ENCODE measurements at places on chromosomes 2 and 18. TPM values are rescaled to one million over a fixed set of nuclear protein-coding genes. Genes with fewer than 3 reads are reported as not detected.

DNA sequence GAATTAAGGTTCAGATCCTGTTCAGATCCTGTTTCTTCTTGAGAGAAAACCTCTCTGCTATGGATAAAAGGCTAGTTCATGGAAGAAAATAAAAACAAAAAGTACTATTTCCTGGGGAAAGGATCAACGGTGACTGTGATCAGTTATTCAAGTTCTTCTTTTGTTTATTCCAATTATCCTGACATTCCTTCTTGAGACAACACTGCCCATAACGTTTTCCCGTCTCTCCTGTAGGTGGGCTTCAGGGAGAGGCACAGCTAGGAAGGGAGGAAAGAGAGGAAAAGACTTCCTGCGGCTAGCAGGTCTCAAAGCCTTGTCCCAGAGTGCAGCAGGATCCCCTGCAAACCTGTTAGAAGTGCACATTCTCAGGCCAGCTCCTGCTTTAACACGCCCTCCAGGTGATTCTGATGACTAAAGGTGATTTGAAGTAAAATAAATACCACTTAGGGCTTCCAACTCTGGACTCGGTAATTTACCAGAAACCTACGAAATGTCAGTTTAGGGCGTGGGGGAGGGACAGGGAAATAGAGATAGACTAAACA lies 4.5 kb upstream of the FHL2 start:
- H3K27me3 ChIP-seq: peaks cover 19% of the 10 kb centered on the region
- H3K4me3 ChIP-seq: no peak overlapping the region
- no peaks in the 10 kb centered on the region for H3K4me1 ChIP-seq
- no peak for DNase-seq

- no peaks in the 10 kb centered on the region for H3K27me3 ChIP-seq
- H3K4me1 ChIP-seq: peaks cover 42% of the 10 kb centered on the region
- DNase-seq: no peak
These were observed 19.4 kb downstream of the TEX44 start for GRCh38 chr2:231612109-231612455.

DNA sequence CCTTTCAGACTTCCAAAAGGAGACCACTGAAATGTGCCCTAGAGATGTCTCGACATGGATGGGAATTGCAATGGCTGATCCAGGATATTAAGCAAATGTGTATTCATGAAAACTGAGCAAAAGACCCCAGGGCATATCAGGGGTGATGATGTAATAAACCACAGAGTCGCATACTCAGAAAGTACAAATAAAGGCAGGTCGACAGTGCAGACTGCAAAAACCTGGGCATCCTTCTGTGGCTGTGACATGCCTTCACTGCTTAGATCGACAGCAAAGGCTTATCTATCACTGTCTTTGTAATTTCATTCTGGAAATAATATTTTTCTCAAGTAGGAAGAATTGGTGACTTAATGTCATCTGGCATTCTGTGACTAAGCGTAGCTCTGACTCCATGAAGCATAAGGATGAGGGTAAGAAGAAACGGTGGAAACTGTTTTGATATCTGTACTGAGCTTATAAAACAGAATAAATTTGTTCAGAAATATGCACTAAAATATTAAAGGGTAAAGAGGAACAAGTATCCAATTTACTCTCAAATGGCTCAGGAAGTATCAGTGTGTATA lies 115.6 kb upstream of the NRP2 start:
- no peaks in the 10 kb centered on the region for H3K27me3 ChIP-seq
- no peaks in the 10 kb centered on the region for H3K4me1 ChIP-seq
- no peak overlapping the region for H3K4me3 ChIP-seq
- H3K36me3 ChIP-seq: no peaks in the 10 kb centered on the region
- no peak for DNase-seq
- no peak overlapping the region for H3K27ac ChIP-seq

- no peak overlapping the region for H3K27ac ChIP-seq
- H3K4me3 ChIP-seq: no peak overlapping the region
- peaks cover 61% of the 10 kb centered on the region for H3K36me3 ChIP-seq
- H3K27me3 ChIP-seq: no peaks in the 10 kb centered on the region
- no peak for DNase-seq
These were observed 18.0 kb downstream of the RMC1 start for GRCh38 chr18:23521271-23521670.

DNA sequence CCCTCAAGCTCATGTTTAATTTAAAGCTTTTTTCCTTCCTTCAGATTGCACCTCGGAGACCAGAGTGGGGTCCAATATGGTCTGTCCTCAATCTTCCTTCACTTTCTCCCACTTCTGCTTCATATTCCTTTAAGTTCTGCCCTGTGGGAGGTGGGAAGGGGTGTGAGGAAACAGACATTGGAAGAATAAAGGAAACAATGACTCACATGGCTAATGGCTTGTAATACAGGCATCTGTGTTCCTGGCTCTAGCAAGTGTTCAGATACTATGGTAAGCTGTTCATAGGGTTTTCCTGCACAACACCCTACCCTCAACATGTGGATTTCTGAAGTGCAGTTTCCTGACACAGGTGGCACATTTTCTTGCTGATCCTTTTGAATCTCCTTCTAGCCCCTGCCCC lies 209.5 kb downstream of the PIK3C3 start:
- H3K4me3 ChIP-seq: no peak overlapping the region
- H3K36me3 ChIP-seq: no peaks in the 10 kb centered on the region
- no peak for DNase-seq
- no peaks in the 10 kb centered on the region for H3K4me1 ChIP-seq

GRCh38 chr2:176068419-176068832 lies 15.3 kb downstream of the EVX2 start:
- DNase-seq: no peak
- peaks cover 19% of the 10 kb centered on the region for H3K4me1 ChIP-seq
- no peak overlapping the region for H3K27ac ChIP-seq

DNA sequence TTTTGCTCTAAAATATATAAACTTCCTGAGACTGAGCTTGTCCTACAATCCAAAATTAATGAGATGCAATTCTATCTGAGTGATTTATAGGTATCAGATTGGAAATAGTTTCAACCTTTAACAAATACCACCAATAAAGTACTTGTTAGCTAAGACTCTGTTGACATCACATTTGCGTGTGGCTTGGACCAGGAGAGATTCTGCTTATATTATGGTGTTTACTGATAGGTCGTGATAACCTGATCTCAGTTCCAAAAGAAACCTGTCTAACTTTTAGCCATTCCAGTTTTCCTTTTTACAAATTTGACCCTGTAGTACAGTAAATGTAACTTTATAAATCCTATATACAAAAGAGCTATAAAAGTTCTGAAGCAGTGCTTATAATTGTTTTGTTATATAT lies 78.4 kb upstream of the ABCA12 start:
- H3K4me1 ChIP-seq: no peaks in the 10 kb centered on the region
- H3K27ac ChIP-seq: no peak overlapping the region
- H3K36me3 ChIP-seq: no peaks in the 10 kb centered on the region
- no peak overlapping the region for H3K4me3 ChIP-seq
- H3K27me3 ChIP-seq: peaks cover 3% of the 10 kb centered on the region

- no peak overlapping the region for H3K27ac ChIP-seq
- H3K36me3 ChIP-seq: no peaks in the 10 kb centered on the region
- H3K4me3 ChIP-seq: no peak overlapping the region
- no peak for DNase-seq
- H3K4me1 ChIP-seq: no peaks in the 10 kb centered on the region
These were observed 18.1 kb upstream of the CYP26B1 start for GRCh38 chr2:72165792-72166191.

GRCh38 chr2:222313816-222314215 lies 15.0 kb upstream of the PAX3 start:
- no peak for DNase-seq
- H3K4me1 ChIP-seq: peaks cover 15% of the 10 kb centered on the region
- H3K36me3 ChIP-seq: peaks cover 1% of the 10 kb centered on the region
- no peak overlapping the region for H3K4me3 ChIP-seq

The ZCCHC2 gene
- total RNA-seq: 24.9 TPM

The SPP2 gene
- not detected for total RNA-seq

The UGT1A6 gene
- not detected for total RNA-seq

The SCN9A gene
- total RNA-seq: not detected

The CDH2 gene
- not detected for total RNA-seq

All from activated CD4-positive, alpha-beta memory T cell treated with anti-CD3 and anti-CD28 coated beads for 36 hours (primary cell).